Effector memory CD4-positive, alpha-beta T cell (primary cell): ENCODE measurements at places on chromosomes 13 and 19.

DNA sequence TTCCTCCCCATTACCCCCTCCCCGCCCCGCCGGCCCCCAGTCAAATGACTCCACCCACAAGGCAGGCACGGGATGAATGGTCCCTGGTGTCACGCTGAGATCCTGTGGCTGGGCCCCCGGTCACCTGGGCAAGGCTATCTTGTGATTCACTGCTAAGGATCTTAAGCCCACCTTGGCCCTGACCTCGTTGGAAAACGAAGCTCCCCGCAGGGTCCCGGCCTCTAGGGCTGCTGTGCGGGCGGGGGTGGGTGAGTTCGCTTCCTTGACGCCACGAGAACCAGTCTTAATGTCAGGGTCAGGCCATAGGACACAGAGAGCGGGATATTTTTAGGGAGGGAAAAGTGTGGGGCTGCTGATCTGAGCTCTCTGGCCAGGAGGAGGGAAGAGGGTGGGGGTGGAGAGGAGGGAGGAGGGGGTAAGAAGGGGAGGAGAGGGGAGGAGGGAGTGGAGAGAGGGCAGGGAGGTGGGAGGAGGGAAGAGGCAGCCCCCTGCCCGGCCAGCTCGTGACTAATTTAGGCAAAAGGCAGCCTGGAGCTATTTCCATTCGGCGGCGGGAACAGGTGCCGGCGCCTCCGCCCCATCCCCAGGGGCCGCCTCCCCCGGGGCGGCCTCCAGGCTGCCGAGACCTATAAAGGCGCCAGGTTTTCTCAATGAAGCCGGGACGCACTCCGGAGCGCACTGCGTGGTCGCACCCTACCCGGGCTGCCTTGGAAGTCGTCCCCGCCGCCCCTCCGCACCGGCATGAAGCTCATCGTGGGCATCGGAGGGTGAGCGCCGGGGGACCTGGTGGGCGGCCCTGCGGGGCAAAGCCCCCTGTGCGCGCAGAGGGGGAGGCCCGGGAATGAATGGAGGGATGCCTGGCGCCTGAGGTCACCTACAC is at the start of gene NMRK2:
NMRK2 (plus strand) TSS at position 139 of the 880 bp plus-strand sequence; CDS start at position 742, 603 bp downstream.
- H3K36me3 ChIP-seq = no peaks in the 10 kb centered on the region
- DNase-seq = no peak
- no peak within 1 kb of the TSS for H3K27ac ChIP-seq

DNA sequence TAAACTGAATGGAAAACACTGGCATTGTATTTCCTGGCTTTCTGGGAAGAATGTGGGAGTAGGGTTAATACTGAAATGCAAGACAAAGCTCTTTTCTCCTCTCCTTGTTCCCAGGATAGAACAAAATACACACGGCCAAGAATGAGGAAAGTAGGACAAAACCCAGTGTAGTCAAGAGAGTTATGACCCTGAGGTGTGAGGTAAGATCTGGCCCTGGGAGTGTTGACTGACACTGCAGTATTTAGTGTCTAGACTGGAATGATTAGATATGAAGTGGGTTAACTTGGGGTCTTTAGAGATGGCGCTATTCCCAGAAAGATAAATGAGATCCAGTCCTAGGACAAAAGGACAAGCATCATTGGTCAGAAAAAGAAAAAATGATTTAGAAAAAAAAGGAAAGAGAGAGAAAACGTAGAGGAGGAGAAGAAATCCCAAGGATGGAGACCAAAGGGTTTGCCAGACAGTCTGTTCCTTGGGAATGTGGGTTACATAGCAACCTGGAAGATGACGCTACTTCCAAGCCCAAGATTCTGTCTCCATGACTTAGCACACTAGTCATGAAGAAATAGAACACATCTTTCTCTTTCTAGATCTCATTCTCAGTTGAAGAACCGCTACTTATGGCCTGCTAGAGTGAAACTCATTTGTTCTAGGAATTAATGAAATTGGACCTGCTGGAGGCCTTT is 543.6 kb upstream of the GPC6 start:
- no peaks in the 10 kb centered on the region for H3K27me3 ChIP-seq
- no peak overlapping the region for H3K4me3 ChIP-seq
- H3K27ac ChIP-seq = no peak overlapping the region
- no peak for DNase-seq
- no peaks in the 10 kb centered on the region for H3K4me1 ChIP-seq
- H3K36me3 ChIP-seq = no peaks in the 10 kb centered on the region

GRCh38 chr13:90675129-90675528 is 672.4 kb upstream of the MIR17HG start:
- no peaks in the 10 kb centered on the region for H3K27me3 ChIP-seq
- H3K36me3 ChIP-seq = no peaks in the 10 kb centered on the region
- H3K4me3 ChIP-seq = no peak overlapping the region
- no peak for DNase-seq

DNA sequence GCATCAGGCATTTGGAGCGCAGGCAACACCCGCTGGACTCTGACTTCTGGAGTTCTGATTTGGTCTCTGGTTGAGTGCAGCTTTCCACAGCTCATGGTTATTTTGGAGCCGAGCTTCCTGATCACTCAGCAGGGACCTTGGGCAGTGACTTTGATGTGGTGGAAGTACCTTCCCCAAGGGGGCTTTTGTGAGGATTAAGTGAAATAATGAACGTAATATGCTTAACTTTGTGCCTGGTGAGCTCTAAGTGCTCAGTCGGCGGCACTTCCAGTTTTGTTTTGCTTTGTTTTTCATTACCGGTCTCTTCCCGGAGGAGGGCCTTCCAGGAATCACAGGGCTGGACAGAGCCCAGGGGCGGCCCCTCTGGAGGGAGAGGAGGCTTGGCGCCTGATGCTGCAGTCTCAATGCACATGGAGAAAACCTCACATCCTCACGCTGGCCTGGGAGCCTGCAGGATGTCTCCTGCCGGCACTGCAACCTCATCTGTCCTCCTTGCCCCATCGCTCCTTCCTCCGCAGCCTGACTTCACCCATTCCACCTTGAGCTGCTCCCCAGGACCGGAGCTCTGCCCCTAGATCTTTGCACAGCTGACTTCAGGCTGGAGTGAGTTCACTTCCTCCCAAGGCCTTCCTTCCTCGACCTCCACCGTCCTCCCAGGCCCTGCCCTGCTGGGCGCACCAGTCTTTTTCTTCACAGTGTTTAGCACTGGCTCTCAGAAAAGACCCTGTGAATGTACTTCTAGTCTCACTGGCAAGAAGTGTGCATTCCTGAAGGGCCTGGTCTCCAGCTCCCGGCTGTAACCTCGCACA is 1.5 kb downstream of the PLEKHF1 start:
- peak overlapping the region; percentile 95 for H3K4me3 ChIP-seq
- no peak for DNase-seq
- no peaks in the 10 kb centered on the region for H3K27me3 ChIP-seq
- H3K27ac ChIP-seq = peak overlapping the region; percentile 83
- H3K4me1 ChIP-seq = peaks cover 38% of the 10 kb centered on the region
- H3K36me3 ChIP-seq = no peaks in the 10 kb centered on the region
